ENCODE measurements at places on chromosomes 2 and 18.
A peak's percentile ranks its signal among the peaks of the same experiment; 100 is the strongest.

GRCh38 chr2:119734047-119734446, 25.7 kb upstream of the PTPN4 start:
- H3K4me3 ChIP-seq, result peak overlapping the region; percentile 31
- DNase-seq, result no peak
- H3K36me3 ChIP-seq, result no peaks in the 10 kb centered on the region
- peaks cover 57% of the 10 kb centered on the region for H3K4me1 ChIP-seq

DNA sequence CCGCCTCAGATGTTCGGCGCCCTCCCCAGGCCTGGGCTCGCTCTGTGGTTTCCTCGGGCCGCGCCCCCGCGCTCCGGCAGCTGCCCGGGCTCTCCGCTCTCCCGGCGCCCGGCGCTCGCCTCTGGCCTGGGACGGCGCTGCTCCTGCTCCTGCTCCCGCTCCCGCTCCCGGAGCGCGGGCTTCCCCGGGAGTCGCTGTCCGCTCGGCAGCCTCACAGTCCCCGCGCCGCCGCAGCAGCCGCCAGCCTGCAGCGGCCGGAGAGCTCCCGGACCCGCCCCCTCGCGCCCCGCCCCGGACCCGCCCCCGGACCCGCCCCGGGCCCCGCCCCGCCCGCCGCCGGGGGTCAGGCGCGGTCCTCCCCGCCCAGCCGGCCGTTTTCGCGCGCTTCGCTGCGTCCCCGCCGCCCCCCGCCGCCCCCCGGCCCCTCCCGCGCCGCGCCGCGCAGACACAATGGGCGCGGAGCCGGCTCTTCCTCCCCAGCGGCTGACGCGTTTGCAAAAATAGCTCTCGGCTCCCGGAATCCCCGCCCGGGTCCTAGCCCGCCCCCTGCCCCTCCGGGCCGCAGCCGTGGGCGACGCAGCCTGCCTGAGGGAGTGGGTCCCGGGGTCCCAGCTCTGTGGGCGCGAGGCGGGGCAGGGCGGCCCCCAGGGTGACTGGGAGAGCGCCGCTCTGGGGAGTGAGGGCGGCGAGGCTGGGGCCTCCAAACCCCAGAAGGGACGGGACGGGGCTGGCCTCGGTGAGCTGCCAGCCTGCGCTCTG, at the start of gene ARL4C:
ARL4C (minus strand) TSS at position 247 of the 759 bp plus-strand sequence. CDS start 495 bp downstream, outside the sequence.
- peaks cover 3% of the 10 kb centered on the region for H3K27me3 ChIP-seq
- peaks cover 24% of the 10 kb centered on the region for H3K36me3 ChIP-seq
- H3K27ac ChIP-seq, result peak within 1 kb of the TSS; percentile 97
- peaks cover 52% of the 10 kb centered on the region for H3K4me1 ChIP-seq
- peak; percentile 82 for DNase-seq
- peak within 1 kb of the TSS; percentile 98 for H3K4me3 ChIP-seq

DNA sequence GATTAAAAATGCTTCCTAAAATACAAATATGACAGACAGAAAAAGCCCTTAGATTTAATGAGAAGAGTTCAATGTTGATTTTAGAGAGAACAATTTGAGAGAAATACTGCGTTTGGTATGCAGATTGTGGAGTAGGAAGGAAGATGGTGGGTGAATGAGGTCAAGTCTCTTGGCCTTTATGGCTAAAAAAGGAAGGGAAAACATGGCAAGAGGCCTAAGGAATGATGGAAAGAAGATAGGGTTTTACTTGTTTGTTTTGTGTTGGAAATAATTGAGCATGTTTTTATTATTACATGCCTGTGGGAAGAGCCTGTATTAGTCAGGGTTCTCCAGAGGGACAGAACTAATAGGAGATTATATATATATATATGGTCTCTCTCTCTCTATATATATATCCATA, 318.1 kb downstream of the TRIB2 start:
- no peaks in the 10 kb centered on the region for H3K4me1 ChIP-seq
- H3K36me3 ChIP-seq, result no peaks in the 10 kb centered on the region
- H3K27me3 ChIP-seq, result peaks cover 4% of the 10 kb centered on the region
- H3K27ac ChIP-seq, result no peak overlapping the region

- H3K27me3 ChIP-seq, result peaks cover 3% of the 10 kb centered on the region
- H3K4me3 ChIP-seq, result peak overlapping the region; percentile 90
- H3K27ac ChIP-seq, result peak overlapping the region; percentile 95
- peaks cover 81% of the 10 kb centered on the region for H3K4me1 ChIP-seq
- no peaks in the 10 kb centered on the region for H3K36me3 ChIP-seq
Observed at GRCh38 chr2:230864122-230864604, 579 bp upstream of the ITM2C start.

DNA sequence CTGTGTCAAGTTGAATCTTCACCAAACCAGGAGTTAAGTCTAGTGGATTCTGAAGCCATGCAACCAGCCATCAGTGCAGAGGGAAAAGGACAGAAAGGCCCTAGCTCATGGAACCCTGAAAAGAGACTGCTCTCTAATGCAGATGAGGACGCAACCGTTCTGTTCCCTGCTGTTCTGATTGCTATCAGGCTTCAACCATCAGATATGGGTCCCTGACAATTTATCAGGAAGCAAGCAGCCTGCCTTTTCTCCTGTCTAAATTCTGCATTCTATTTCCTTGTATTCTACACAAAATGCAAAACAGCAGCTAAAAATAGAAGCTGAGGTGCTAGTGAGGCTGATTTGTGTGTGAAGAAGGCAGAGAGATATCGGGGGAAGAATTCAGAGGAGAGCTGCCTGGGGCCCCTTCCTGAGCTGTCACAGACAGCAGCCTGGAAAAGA, 68.4 kb upstream of the RTN4 start:
- H3K27ac ChIP-seq, result no peak overlapping the region
- H3K4me3 ChIP-seq, result peak overlapping the region; percentile 50
- no peaks in the 10 kb centered on the region for H3K36me3 ChIP-seq
- DNase-seq, result no peak
- peaks cover 9% of the 10 kb centered on the region for H3K27me3 ChIP-seq
- H3K4me1 ChIP-seq, result peaks cover 38% of the 10 kb centered on the region

DNA sequence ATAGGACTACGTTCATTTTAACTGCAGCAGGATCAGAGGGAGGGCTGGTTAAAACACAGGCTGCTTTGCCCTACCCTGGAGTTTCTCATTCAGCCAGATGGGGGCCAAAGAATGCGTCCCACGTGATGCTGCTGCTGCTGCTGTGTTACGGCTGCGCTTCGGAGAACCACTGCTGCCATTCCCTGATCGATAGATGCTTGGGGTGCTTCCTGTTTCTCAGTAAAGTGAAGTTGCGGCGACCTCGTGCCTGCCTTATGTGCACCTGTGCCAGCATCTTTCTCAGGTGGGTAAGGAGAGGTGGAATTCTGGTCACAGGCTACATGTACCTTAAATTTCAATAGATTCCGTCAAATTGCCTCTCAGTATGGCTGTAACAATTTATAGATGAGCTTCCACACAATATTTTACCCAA, 24.7 kb upstream of the TOGARAM2 start:
- peak overlapping the region; percentile 63 for H3K4me3 ChIP-seq
- H3K27me3 ChIP-seq, result peaks cover 21% of the 10 kb centered on the region
- peak; percentile 60 for DNase-seq
- peak overlapping the region; percentile 29 for H3K27ac ChIP-seq

Data from nephron progenitor cell (in vitro differentiated cells).